Iris pigment epithelial cell (primary cell): ENCODE measurements at places on chromosomes 11 and 22.
A peak's percentile ranks its signal among the peaks of the same experiment; 100 is the strongest.

DNA sequence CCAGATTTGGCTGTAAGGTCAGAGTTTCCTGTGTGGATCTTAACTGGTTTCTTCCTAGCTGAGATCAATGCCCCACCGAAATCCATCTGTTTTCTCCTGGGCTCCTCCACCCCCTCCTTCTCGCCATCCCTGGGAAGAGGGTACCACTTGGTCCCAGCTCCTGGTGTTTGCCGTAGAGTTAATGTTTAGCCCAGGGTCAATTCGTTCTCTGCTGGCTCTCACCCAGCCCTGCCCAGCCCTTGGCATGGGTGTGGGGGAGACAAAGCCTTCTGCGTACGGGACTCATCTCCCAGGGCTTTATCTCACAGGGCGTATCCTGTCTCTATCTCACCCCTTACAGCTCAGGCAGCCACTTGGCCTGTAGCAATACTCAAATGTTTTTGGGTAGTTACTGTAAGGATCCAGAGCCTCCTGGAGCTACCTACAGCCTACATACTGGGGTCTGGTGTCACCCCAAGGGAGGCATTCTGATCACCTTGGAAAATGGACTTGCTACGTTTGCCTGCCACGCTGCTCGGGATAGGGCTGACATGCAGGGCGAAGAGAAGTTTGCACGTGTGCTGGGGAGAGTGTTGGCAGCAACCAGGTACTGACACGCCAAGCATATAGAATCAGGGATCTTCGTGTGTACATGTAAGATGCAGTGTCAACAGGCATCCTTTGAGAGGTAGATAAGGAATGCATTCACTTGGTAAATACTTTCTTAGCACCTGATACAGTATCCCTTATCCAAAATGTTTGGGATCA, 66.1 kb downstream of the SCN3B start:
- no peak for DNase-seq

- no peak for DNase-seq
Observed at GRCh38 chr22:34236527-34236926, 316.3 kb upstream of the LARGE1 start.

GRCh38 chr22:46861468-46862367, 99.3 kb downstream of the TBC1D22A start:
- DNase-seq: no peak

- DNase-seq: no peak
Observed at GRCh38 chr22:37792494-37792893, 15.2 kb upstream of the GCAT start.

- DNase-seq: no peak
Observed at GRCh38 chr11:111925953-111926352, 7.2 kb downstream of the C11orf52 start.

GRCh38 chr22:28053896-28054818, 135.1 kb upstream of the PITPNB start:
- peak; percentile 15 for DNase-seq

- no peak for DNase-seq
Observed at GRCh38 chr11:84501750-84502149, 1125.4 kb downstream of the DLG2 start.

GRCh38 chr11:3156282-3156660, 8.8 kb downstream of the OSBPL5 start:
- DNase-seq: no peak

- DNase-seq: no peak
Observed at GRCh38 chr22:19823902-19824211, 30.8 kb downstream of the GNB1L start.

GRCh38 chr22:45225732-45226502, 14.8 kb downstream of the KIAA0930 start:
- DNase-seq: peak; percentile 62

DNA sequence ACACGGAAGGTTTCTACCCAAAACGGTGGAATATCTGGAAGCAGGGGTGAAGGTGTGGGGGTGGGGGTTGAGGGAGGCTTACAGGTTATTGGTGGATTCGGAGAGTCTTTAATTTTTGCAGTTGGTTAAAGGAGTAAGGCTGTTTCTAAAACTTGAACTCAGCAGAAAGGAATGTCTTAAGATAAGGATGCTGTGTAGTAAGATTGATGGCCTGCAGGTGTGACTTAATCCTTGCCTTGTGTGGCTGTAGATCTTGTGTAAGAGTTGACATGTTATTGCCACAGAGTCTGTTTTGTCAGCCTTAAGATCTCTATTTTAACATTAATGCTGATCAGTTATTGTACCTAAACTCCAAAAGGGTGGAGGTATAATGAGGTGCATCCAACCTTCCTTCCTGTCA, 16.4 kb upstream of the OR6M1 start:
- no peak for DNase-seq

DNA sequence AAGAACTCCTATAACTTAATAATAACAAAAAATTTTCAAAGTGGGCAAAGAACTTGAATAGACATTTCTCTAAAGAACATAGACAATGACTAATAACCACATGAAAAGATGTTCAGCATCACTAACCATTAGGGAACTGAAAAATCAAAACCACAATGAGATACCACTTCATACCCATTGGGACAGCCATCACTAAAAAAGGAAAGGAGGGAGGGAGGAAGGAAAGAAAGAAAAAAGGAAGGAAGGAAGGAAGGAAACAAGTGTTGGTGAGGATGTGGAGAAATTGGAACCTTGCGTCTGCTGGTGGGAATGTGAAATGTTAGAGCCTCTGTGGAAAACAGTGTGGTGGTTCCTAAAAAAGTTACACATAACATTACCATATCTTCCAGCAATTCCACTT, 55.8 kb downstream of the MS4A13 start:
- no peak for DNase-seq

- no peak for DNase-seq
Observed at GRCh38 chr22:21710156-21710555, 25.4 kb downstream of the YPEL1 start.

GRCh38 chr11:35943713-35944502, at the start of gene LDLRAD3:
TSS of gene LDLRAD3 (plus strand) at chr11:35944062. CDS start at chr11:35944099, 37 bp downstream.
- peak; percentile 94 for DNase-seq

DNA sequence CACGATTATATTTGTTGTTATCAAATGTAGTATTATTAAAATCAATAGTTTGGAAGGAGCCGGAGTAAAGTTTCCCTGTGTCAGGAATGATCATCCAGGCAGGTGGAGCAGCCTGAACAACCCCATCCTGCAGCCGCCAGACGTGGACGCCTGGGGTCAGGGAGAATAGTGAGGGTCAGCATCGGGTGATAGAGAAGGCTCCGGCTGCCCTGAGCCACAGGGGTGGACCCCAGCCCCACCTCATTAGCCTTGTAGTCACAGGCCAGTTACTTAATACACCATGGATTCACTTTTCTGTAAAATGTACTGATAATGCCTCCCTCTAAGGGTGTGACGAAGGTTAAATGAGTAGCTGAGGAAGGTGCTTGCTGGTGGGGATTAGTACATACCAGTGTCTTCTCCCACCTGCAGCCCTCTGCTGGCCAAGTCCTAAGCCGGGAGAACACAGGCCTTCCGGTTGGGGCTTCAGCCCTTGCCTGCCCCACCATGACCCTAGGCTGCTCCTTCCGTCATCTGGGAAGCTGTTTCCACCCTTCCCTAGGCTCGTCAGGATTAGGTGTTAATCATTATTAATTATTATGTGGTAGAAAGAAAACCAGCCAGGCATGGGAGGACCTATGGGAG, 14.9 kb downstream of the TMEM121B start:
- no peak for DNase-seq

GRCh38 chr11:115984228-115984627, 480.0 kb upstream of the CADM1 start:
- DNase-seq: no peak

GRCh38 chr22:31496735-31497146, 405 bp downstream of the SFI1 start:
- DNase-seq: no peak

- no peak for DNase-seq
Observed at GRCh38 chr11:72719551-72719950, 32.7 kb downstream of the ARAP1 start.

DNA sequence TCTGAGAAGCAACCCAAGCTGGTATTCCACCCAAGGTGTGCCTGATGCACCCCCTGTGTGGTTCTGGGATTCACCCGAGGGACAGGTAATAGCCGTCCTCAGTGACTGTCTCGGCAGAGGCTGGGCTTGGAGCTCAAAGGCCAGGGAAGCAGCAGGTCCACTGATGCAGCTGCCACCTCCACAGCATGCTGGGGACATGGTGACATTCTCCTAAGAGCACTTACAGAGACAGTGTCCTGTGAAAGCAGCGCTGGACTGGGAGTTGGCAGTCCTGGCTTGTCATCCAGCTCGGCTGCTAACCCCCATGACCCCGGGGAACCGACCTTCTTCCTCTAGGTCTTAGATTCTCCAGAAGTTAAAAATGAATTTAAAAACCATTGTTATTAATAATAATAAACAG, 72.8 kb downstream of the RPUSD4 start:
- no peak for DNase-seq

GRCh38 chr11:12454782-12455181, 77.4 kb downstream of the PARVA start:
- peak; percentile 54 for DNase-seq

DNA sequence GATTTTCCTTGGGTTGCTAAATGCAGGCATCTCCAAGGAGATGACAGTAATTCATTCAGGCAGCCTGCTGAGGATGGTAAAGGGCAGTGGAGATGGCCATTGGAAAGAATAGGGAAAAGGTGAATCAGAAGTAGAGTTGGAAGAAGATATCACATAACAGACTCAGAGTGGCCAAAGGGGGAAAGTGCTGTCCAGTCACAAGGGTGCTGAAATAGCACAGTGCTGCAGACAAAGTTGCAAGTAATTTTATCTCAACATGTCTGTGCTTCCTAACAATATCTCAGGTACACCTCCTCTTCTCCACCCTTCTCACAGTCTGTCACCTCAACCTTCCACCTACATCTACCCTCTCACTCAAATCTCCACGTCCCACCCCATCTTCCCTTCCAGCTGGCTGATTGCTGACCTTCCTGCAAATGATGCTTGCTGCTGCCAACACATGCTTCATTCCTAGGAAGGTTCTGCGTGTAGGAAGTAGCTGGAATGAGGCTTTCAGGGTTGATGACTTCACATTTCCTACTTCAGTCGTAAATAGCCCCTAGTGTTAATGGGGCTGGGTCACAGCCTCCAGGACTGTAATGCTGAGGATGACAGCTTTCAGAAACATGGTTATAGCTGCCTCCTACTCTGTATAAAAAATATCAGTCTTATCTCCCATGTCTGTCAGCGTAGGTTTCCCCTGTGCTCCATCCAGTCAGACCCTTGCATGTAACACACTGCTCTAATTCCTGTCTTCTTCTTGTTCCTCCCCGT, 123.9 kb downstream of the CTNND1 start:
- DNase-seq: peak; percentile 31

DNA sequence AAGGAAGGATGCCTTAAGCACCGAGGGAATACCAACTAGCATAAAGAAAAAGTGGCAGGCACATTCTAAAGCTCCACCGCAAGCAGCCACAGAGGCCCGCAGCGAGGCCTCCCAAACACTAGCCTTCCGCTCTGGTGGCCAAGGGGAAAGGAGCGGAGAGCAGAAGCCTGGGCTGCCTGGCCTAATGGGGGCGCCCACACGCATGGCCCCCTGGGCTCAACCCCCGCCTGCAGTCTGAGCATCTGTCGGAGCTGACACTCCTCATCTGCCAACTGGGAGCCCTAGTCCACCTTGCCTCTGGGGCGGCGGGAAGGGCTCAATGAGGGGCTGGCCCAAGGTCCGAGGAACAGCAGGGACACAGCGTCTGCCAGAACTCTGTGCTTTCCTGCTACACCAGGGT, 50.1 kb upstream of the WNT11 start:
- DNase-seq: no peak

GRCh38 chr11:44581246-44581645, 15.8 kb downstream of the CD82 start:
- DNase-seq: no peak

GRCh38 chr11:26319906-26320305, 12.0 kb upstream of the ANO3 start:
- DNase-seq: peak; percentile 34

- peak; percentile 97 for DNase-seq
Observed at GRCh38 chr11:27933992-27934829, 173.7 kb downstream of the KIF18A start.
